ENCODE measurements at places on chromosomes 1 and 21.

GRCh38 chr1:21638531-21639341, 30.4 kb downstream of the RAP1GAP start:
- DNase-seq, result no peak

DNA sequence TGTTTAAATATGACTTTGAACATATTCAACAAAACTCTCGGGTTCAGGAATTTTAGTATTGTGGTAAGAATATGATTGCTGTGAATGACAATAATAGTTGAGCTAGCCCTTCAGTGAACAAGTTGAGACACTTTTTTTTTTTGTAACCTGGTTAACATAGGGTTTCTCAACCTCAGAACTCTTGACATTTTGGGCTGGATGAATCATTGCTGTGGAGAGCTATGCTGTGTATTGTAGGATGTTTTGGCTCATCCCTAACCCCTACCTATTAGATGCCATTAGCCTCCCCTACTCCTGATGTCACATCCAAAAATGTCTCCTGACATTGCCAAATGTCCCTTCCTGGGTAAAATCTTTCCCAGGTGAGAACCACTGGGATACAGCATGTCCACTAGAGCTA, 113.7 kb downstream of the RUNX1 start:
- no peak for DNase-seq

DNA sequence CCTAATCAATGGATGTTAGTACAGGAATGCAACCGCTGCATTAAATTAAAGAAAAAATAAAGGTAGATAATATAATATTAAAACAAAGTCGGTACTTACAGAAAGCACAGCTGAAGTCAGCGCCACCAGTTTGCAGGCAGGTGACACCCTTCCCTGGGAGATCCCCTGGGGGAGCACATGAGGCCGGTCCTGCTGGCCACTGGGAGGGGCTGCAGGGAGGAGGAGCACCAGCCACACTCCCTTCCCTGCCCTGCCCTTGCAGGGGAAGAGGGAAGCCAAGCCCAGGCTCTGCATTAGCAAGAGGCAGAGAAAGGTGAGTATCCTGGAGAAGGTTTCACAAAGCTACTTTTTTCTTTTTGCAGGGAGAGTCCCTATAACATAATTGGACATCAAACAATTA, 507.0 kb downstream of the AJAP1 start:
- no peak for DNase-seq

DNA sequence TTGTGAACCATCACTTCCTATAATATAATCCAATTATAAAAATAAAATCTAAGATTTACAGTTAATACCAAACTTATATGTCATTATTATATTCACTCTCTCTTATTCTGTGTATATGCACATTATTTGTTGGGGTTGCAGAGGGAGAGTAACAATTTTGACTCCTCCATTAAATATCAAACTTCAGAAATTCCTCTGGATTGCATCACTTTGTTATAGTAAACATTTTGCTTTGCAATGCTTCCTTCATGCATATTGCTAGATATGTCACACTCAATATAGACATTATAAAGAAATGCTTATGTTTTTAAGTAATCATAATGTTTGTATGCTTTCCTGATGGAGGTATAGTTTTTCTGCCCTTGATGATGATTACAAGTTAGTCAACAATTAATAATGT, 999.0 kb upstream of the ADGRL2 start:
- no peak for DNase-seq

GRCh38 chr1:201172326-201172725, 18.1 kb upstream of the TMEM9 start:
- DNase-seq, result no peak

DNA sequence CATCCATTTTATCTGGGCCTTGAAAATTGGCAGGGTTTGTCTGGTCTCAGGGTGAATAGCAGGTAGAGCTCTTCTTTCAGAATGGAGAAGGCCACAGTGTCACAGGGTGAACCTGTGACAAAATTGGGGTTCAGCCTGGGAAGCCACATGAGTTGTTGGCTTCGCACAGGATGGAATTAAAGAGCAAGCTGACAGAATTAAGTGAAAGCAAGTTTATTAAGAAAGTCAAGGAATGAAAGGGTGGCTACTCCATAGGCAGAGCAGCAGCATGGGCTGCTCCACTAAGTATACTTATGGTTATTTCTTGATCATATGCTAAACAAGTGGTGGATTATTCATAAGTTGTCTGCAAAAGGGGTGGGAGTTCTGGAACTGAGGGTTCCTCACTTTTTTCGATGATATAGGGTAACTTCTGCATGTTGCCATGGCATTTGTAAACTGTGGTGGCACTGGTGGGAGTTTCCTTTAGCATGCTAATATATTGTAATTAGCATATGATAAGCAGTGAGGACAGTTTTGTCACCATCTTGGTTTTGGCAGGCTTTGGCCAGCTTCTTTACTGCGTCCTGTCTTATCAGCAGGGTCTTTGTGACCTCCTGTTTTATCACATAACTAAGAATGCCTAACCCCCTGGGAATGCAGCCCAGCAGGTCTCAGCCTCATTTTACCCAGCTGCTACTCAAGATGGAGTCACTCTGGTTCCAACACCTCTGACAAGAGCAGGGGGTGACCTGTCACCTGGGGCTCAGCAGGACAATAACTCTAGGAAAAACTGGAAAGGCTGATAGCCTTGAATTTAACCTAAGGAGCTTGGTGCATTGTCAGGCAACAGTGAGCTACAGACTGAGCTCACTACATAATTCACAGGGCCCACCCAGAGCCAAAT, 5.1 kb downstream of the IFNAR2 start:
- no peak for DNase-seq

DNA sequence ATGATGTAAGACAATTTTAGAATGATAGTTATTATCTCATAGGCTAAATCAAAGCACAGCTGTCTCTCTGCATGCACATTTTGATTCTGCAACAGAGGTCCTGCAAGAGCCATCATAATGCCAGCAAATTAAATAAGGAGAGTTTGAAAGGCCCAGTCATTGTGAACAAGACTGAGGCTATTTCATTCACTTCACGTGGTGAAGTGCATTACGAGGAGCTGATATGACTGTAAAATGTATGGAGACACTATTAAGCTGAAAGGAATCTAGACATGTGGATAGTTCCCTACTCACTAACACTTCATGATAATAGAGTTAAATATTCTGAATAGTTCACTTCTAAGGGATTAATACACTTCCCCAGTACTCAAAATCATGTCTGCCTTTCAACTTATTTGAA, 299.0 kb downstream of the SMYD3 start:
- DNase-seq, result no peak

DNA sequence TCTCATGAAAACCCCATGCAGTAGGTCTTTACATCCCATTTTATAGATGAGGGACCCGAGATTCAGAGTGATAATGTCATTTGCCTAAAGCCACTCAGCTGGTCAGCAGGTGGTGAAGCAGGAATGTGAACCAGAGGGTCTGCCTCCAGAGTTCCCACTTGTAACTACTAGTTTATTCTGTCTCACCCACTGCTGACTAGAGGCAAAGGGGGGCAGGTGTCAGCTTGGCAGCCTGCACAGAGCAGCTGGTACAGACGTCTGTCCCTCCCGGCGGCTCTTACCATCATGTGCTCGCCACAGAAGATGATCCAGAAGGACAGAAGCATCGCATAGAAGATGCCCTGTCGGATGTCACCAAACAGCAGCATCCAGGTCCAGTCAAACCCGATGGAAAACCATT, 82.4 kb downstream of the WLS start:
- no peak for DNase-seq
